WTC11 (cell line): ENCODE measurements at places on chromosomes 6 and 20. TPM values are rescaled to one million over a fixed set of nuclear protein-coding genes. Genes with fewer than 3 reads are reported as not detected.

- no peaks in the 10 kb centered on the region for H3K4me1 ChIP-seq
- H3K27me3 ChIP-seq = no peaks in the 10 kb centered on the region
- H3K4me3 ChIP-seq = no peak overlapping the region
- peaks cover 57% of the 10 kb centered on the region for H3K36me3 ChIP-seq
- no peak for DNase-seq
Measured at GRCh38 chr6:42125231-42125630, 17.2 kb downstream of the C6orf132 start.

DNA sequence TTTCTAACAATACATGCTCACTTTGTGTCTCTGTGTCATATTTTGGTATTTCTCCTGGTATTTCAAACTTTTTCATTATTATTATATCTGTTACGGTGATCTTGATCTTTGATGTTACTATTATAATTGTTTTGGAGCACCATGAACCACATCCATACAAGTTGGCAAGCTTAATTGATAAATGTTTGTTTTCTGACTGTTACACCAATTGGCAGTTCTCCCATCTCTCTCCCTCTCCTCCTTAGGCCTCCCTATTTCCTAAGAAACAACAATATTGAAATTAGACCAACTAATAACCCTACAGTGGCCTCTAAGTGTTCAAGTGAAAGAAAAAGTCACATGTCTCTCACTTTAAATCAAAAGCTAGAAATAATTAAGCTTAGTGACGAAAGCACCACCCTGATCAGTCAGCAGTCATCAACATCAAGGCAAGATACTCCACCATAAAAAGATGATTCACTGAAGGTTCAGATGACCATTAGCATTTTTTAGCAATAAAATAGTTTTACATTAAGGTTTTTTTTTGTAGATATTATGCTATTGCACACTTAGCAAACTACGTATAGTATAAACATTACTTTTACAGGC, 61.5 kb downstream of the IBTK start:
- no peaks in the 10 kb centered on the region for H3K4me1 ChIP-seq
- no peak overlapping the region for H3K4me3 ChIP-seq
- H3K27me3 ChIP-seq = no peaks in the 10 kb centered on the region
- no peak for DNase-seq
- peaks cover 35% of the 10 kb centered on the region for H3K36me3 ChIP-seq

GRCh38 chr6:96923871-96924493, 546 bp upstream of the KLHL32 start:
- H3K27me3 ChIP-seq = peaks cover 17% of the 10 kb centered on the region
- H3K36me3 ChIP-seq = no peaks in the 10 kb centered on the region
- H3K4me1 ChIP-seq = peaks cover 11% of the 10 kb centered on the region
- peak; percentile 80 for DNase-seq
- peak overlapping the region; percentile 31 for H3K27ac ChIP-seq
- peak overlapping the region; percentile 84 for H3K4me3 ChIP-seq

- peaks cover 1% of the 10 kb centered on the region; the same call in 1 of the 2 replicates for H3K4me1 ChIP-seq
- no peak for DNase-seq
- no peaks in the 10 kb centered on the region for H3K36me3 ChIP-seq
- H3K27ac ChIP-seq = no peak overlapping the region
Measured at GRCh38 chr6:7821426-7821825, 89.2 kb downstream of the TXNDC5 start.

DNA sequence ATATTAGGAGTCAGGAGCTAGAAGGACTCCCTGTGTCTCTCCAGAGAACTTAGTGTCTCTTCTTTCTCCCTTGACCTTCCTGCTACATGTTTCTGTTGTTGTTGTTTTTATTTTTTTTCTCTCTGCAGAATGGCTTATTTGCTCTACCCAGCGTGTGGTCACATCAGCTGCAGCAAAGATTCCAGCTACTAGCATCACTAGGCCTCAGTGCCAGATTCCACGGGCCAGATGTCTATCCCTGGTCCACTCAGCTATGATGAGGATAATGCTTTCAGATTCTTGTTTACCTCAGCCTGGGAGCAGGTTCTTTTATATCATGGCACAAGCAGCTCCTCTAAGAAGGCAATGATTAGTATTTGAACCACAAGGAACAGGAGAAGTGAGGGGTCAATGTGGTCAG, 110.0 kb downstream of the PLCB1 start:
- no peaks in the 10 kb centered on the region for H3K36me3 ChIP-seq
- H3K4me1 ChIP-seq = peaks cover 13% of the 10 kb centered on the region
- H3K27ac ChIP-seq = 0 out of 2 replicates have a peak overlapping the region, but pooled peaks have one; percentile 8

DNA sequence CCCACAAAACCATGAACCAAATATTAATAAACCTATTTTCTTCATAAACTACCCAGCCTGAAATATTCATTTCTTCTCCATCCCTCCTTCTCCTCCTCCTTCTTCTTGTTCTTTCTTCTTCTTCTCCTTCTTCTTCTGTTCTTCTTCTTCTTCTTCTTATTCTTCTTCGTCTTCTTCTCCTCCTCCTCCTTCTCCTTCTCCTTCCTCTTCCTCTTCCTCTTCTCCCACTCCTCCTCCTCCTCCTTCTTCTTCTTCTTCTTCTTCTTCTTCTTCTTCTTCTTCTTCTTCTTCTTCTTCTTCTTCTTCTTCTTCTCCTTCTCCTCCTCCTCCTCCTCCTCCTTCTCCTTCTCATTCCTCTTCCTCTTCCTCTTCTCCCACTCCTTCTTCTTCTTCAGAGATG, 5.0 kb upstream of the TMEM74B start:
- no peak for DNase-seq
- H3K27me3 ChIP-seq = peaks cover 33% of the 10 kb centered on the region
- peaks cover 9% of the 10 kb centered on the region for H3K4me1 ChIP-seq
- no peaks in the 10 kb centered on the region for H3K36me3 ChIP-seq
- H3K27ac ChIP-seq = no peak overlapping the region
- no peak overlapping the region for H3K4me3 ChIP-seq

- DNase-seq = no peak
- peaks cover 2% of the 10 kb centered on the region; the same call in 1 of the 2 replicates for H3K36me3 ChIP-seq
- no peak overlapping the region for H3K4me3 ChIP-seq
- peak overlapping the region; percentile 36; the same call in 1 of the 2 replicates for H3K27ac ChIP-seq
- H3K4me1 ChIP-seq = peaks cover 22% of the 10 kb centered on the region
- no peaks in the 10 kb centered on the region for H3K27me3 ChIP-seq
Measured at GRCh38 chr20:2149507-2149906, 47.9 kb downstream of the STK35 start.

- H3K27ac ChIP-seq = no peak overlapping the region; the same call in 1 of the 2 replicates
Measured at GRCh38 chr6:7148100-7148822, 40.5 kb downstream of the RREB1 start.

DNA sequence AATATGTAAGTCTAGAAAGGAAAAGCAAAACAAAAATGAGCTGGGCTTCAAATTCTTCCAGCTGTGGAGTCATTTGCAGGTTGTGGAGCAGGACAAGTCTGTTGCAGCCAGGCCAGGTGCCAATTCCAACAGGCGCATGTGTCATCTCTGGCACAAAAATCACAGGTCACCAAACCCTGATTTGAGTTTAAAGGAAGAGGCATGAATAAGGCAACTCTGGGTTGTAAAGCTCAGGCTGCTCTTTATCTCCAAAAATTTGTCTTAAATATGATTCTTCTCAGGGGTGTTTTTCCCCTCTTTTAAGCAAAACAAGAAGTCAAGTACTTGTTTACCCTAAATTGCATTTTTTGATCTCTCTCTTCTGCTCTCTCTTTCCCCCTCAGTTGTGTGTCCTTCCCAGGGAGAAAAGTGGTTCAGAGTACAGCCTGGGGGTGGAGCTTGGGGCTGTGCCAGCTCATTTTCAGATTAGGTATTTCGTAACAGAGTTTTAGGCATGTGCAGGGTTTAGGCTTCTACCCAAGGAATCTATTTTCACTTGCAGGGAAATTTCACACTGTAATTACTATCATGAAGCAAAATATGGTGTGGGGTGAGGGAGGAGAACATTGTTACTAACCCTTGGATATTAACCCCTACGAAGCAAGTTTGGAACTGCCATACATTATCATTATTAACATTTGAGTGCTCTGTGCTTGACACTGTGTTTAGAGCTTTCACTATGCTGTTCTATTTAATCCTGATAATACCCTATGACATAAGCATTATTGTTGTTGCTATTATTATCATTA, 8.3 kb upstream of the NCOA3 start:
- no peak overlapping the region for H3K4me3 ChIP-seq
- H3K36me3 ChIP-seq = no peaks in the 10 kb centered on the region
- H3K27me3 ChIP-seq = no peaks in the 10 kb centered on the region

DNA sequence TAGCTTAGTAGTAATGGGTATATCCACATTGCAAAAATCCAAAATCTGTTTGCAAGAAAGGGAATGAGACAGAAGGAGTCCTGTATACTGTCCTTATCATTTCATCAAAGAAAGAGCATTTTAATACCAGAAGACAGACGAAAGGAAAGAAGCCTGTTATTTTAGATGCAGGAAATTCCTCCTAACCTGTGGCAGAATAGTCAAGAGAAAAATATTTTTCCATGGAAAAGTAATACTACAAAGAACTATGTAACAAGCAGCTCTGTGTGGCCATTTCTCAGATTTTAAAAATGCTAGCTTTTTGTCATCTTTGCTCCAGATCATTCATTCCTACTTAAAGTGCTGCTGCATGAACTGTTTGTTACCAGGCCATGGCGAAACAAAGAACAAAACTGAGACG, 72.9 kb upstream of the SCP2D1 start:
- H3K4me3 ChIP-seq = no peak overlapping the region
- no peak overlapping the region for H3K27ac ChIP-seq
- H3K4me1 ChIP-seq = peaks cover 16% of the 10 kb centered on the region
- no peaks in the 10 kb centered on the region for H3K27me3 ChIP-seq

GRCh38 chr20:57025666-57026224, 240.7 kb downstream of the BMP7 start:
- no peak for DNase-seq
- H3K4me1 ChIP-seq = peaks cover 36% of the 10 kb centered on the region
- no peaks in the 10 kb centered on the region for H3K27me3 ChIP-seq
- no peak overlapping the region for H3K4me3 ChIP-seq
- no peak overlapping the region for H3K27ac ChIP-seq

DNA sequence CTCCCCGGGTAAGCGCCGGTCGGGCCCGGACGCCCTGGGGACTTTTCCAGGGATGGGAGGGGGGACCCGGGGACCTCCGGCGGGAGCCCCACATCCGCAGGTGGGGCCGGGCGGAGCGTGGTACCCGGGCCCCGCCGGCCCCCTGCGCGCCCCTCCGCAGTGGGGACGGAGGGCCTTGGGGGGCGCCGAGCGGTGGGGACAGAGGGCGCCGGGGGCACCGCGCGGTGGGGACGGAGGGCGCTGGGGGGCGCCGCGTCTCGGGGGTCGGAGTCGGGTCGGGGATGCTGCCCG, 270 bp downstream of the PLEKHG1 start:
- no peak overlapping the region for H3K27ac ChIP-seq
- H3K4me1 ChIP-seq = peaks cover 19% of the 10 kb centered on the region
- H3K4me3 ChIP-seq = no peak overlapping the region
- H3K27me3 ChIP-seq = peaks cover 64% of the 10 kb centered on the region

GRCh38 chr6:34536251-34536958, 19.7 kb downstream of the SPDEF start:
- H3K27ac ChIP-seq = no peak overlapping the region
- no peak overlapping the region for H3K4me3 ChIP-seq
- H3K4me1 ChIP-seq = peaks cover 5% of the 10 kb centered on the region; the same call in 1 of the 2 replicates
- no peaks in the 10 kb centered on the region; the same call in 1 of the 2 replicates for H3K27me3 ChIP-seq

GRCh38 chr6:113347436-113347835, 509.7 kb upstream of the MARCKS start:
- H3K4me1 ChIP-seq = peaks cover 15% of the 10 kb centered on the region
- H3K27me3 ChIP-seq = no peaks in the 10 kb centered on the region

- peak; percentile 78 for DNase-seq
- H3K27ac ChIP-seq = no peak overlapping the region
- peak overlapping the region; percentile 78 for H3K4me3 ChIP-seq
- H3K27me3 ChIP-seq = peaks cover 9% of the 10 kb centered on the region
- H3K36me3 ChIP-seq = no peaks in the 10 kb centered on the region; the same call in 1 of the 2 replicates
- 0 out of 2 replicates have a peak, but pooled peaks cover 6% of the 10 kb centered on the region for H3K4me1 ChIP-seq
Measured at GRCh38 chr6:28643017-28643740, 117.5 kb downstream of the GPX5 start.

DNA sequence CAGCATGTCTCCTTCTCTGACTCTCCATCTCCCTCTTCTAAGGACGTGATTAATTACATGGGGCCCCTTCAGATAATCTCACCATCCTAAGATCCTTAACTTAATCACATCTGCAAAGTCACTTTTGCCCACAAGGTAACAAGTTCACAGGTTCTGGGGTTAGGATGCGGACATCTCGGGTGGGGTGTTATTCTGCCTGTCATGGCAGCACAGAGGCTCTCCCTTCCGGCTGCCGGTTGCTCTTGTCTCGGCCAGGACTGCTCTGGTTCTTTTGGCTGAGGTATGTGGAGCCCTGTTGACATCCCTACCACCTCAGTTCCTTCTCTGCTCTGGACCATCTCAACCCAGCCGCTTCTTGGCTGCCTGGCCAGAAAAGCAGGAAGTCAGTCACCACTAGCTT, 4.2 kb upstream of the CST11 start:
- peaks cover 21% of the 10 kb centered on the region for H3K4me1 ChIP-seq
- peaks cover 9% of the 10 kb centered on the region for H3K36me3 ChIP-seq
- peaks cover 8% of the 10 kb centered on the region for H3K27me3 ChIP-seq
- H3K27ac ChIP-seq = no peak overlapping the region
- DNase-seq = no peak
- no peak overlapping the region for H3K4me3 ChIP-seq

- H3K27ac ChIP-seq = no peak overlapping the region
- no peaks in the 10 kb centered on the region for H3K27me3 ChIP-seq
- H3K4me3 ChIP-seq = no peak overlapping the region
- no peaks in the 10 kb centered on the region; the same call in 1 of the 2 replicates for H3K4me1 ChIP-seq
- DNase-seq = no peak
Measured at GRCh38 chr6:121809211-121809610, 373.8 kb downstream of the GJA1 start.

- H3K4me3 ChIP-seq = peak overlapping the region; percentile 47
- no peak for DNase-seq
- H3K27ac ChIP-seq = peak overlapping the region; percentile 91
- H3K4me1 ChIP-seq = peaks cover 96% of the 10 kb centered on the region
- H3K36me3 ChIP-seq = peaks cover 41% of the 10 kb centered on the region
Measured at GRCh38 chr20:32773855-32774254, 11.7 kb downstream of the DNMT3B start.

DNA sequence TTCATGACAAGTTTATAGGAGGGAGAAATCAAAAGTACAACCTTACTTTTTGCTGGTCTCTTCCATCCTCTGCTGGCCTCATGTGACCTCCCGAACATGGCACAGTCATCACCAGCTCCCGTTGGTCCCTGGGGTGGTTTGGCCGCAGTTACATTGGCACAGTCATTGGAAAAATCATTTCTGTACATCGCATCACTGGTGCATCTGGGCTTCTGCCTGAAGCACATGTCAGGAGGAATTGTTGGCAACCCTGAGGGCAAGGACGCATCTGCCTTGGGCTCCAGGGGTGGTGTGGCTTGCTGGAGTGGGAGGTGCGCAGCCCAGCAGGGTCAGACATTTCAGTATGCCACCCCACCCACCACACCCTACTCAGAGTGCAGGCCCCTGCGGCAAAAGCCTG, 162.9 kb upstream of the SLC24A3 start:
- no peaks in the 10 kb centered on the region for H3K36me3 ChIP-seq
- H3K27ac ChIP-seq = peak overlapping the region; percentile 29; the same call in 1 of the 2 replicates
- no peak for DNase-seq
- H3K4me1 ChIP-seq = peaks cover 11% of the 10 kb centered on the region

SALL4 gene
- 156 to 204 TPM (median 203 TPM) in 3 replicates for total RNA-seq

DCDC2 gene
- total RNA-seq = 1.4 to 3.2 TPM (median 1.8 TPM) in 3 replicates

VWA7 gene
- total RNA-seq = 1.2 to 1.8 TPM (median 1.4 TPM) in 3 replicates

ATAT1 gene
- total RNA-seq = 19.3 to 21.7 TPM (median 20.3 TPM) in 3 replicates

XRN2 gene
- 100 to 118 TPM (median 101 TPM) in 3 replicates for total RNA-seq

CDH4 gene
- 4.8 to 5.3 TPM (median 4.9 TPM) in 3 replicates for total RNA-seq

IL17F gene
- not detected in 3 replicates for total RNA-seq

LAMA2 gene
- 5.6 to 6.6 TPM (median 6.4 TPM) in 3 replicates for total RNA-seq

RSPO3 gene
- total RNA-seq = 0.14 TPM in 1 of 3 replicates, not detected in the others
